AG09309 (cell line): ENCODE measurements at places on chromosomes 3 and 15.
A peak's percentile ranks its signal among the peaks of the same experiment; 100 is the strongest.

DNA sequence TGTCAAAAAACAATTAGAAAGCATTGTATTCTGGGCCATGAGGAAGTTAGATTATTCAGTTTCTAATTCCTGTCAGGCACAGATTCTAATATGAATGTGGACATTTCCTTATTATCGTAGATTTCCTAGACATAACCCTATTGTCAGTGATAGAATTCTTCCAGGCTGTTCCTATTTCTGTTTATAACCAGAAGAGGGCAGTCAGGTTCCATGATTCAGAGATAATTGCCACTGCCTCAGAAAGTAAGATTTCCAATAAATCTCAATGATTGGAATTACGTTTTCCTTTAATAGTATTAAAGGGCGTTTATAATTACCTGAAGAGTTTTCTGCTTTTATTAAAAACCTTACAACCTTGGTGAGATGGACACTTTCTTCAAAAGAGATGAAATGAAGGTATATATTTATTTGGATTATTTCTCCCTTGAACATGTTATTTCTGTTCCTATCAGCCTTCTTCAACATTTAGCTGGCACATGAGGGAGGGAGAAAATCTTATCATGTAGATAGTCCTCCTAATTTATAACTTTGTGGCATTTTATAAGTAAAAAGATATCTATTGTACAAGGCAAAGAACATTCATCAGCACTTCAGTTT lies 439.2 kb downstream of the MCTP2 start:
- DNase-seq, result peak; percentile 4

DNA sequence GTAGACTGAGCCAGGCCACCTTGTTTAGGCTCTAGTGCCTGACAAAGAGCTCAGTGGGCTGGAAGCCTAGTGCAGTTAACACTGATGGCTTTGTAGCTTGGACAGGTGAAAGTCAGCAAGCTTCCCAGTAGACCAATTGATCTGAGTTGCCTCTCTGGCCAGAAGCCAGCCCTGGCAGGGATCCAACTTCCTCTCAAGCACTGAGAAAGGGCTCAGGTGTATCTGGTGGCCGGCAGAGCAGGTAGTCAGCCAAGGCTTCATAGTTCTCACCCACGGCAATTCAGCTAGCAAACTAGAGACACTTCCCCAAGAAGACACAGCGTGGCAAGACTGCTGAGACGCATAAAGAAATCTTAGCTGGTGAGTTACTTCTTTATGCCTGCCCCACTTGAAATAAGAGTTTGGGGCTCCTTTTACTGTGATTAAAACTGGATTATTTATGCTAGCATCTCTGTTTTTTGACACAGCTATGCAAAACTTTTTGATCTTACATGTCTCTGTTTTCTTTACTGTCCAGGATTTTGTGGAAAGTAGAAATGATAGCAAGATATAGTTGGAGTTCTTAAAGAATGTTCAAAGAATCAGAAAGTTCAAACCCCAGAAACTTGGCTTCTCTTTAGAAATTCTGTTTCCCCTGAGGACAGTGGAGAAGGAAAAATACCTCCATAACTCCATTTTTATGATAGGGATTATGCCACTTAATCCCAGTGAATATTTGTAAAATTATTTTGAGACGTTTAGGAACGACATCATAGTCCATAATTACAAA lies 8.4 kb upstream of the CA12 start:
- DNase-seq, result no peak

DNA sequence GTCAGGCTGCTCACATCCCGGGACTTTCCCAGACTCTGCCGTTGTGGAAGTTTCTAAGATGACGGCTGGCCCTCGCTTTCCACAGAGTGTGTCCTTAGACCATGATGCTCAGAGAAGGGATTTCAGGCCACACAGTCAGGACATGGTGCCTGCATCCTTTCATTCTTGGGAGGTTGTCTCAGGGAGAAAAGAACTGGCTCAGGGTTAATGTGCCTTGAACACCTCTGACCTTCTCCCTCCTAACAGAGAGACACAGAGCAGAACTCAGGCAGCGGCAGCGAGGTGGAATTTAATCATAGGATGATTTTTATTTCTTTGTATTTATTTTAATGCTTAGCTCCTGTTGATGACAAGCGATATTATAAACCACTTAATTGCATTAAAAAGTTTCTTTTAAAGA lies 96.9 kb upstream of the ATP2B2 start:
- DNase-seq, result no peak

DNA sequence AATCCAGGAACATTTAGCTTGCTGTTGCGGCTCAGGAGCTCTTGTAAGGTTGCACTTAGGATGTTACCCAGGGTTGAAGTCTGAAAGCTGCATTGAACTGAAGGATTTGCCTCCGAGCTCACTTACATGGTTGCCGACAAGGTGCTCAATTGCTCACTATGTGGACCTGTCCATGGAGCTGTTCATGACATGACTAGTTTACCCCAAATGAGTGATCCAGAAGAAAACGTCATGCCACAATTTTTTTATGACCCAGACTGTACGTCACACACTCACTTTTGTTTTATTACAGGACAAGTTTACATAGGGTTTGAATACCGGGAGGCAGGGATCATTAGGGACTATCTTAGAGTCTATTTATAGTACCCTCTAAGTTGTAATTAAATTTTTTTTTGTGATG lies 21.0 kb upstream of the CLDN11 start:
- DNase-seq, result no peak

GRCh38 chr15:62582580-62582979 lies 417.5 kb upstream of the C2CD4B start:
- no peak for DNase-seq

- no peak for DNase-seq
Measured at GRCh38 chr3:128335621-128336296, 130.9 kb downstream of the DNAJB8 start.

DNA sequence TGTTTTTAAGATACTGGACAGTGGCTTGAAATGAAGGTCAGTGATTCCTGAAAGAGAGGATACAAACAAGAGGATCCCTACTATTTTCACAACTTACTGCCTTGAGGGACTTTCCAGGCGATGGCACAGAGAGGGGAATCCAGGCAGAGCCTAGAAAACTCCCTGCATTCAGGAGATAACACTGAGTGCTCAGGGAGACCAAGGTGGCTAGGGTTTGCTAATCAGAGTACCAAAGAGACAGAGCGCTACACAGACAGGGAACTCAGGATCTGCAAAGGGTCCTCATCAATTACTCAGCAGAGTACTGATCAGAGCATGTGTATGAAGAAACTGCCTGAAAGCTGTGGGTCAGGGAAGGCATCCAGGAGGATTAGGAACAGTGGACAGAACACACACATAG lies 11.7 kb upstream of the MRPS22 start:
- no peak for DNase-seq

GRCh38 chr3:58874248-58874741 lies 175.5 kb downstream of the CFAP20DC start:
- DNase-seq, result no peak

- peak; percentile 42 for DNase-seq
Measured at GRCh38 chr3:116770815-116771450, 61.4 kb downstream of the TUSC7 start.

DNA sequence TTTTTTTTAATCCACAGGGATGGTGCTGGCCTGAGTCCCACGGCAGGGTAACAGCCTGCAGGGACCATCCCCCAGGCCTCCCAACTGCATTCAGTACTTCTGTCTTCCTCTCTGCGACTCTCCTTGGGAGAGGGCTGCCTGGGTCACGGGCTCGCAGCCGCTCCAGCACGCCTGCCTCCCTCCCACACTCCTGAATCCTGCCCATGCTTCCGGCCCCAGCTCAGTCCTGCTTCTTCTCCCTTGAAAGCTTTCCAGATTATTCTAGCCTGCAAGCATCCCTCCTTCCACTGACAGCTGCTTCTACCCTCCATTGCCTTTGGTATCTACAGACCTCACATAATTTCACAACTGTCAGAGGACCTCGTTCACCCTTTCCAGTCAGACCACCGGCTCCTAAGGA lies 32.4 kb downstream of the MEGF11 start:
- DNase-seq, result no peak

DNA sequence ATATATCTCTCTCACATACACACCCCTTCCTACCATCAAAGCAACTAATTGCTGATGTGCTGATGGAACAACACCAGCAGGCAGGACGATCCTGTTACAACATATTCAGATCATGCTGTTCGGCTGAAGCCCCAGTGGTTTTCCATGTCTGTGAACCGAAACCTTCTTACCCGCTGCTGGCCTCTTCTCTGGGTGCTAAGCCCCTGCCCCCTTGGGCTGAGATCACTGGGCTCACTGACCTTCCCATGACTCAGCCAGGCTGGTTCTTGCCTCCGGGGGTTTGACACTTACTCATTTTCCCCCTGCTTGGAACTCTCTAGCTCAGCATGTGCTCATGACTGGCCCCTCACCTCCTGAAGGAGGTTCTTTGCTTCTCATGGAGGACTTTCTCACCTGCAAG lies 122.0 kb upstream of the RGMA start:
- DNase-seq, result no peak

DNA sequence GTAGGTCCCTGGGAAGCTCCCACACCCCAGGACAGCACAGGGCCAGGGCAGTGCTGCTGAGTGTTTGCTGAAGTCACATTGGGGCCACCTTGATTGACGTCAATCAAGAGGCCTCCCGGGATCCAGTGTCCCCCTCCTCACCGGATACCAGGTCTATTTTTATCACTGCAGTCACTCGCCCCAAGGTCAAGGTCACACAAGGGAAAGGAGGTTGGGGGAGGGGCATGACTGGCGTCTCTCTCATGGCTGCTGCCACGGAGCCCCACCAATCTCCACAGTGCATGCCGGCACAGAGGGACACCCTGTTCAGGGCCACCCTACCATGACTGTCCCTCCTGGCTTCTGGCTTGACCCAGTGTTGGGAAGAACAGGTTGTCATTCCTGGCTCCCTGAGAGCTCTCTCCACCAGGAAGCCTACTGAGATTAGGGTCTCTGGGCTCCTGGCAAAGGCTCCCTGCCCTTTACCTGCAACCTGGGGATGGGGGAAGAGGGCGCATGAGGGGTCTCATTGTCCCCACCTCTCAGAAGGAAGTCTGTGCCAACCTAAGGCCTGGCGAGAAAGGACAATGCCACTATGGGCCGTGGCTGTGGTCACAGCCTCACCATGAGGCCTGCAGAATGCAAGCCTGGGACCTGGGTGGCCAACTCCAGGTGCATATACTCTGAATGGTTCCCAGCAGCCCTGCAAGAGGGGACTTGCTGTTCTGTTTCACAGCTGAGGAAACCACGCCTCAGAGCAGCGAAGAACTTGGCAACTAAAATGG lies 1.5 kb downstream of the MYL3 start:
- no peak for DNase-seq

GRCh38 chr3:148146947-148147826 lies 550.5 kb upstream of the AGTR1 start:
- peak; percentile 55 for DNase-seq

DNA sequence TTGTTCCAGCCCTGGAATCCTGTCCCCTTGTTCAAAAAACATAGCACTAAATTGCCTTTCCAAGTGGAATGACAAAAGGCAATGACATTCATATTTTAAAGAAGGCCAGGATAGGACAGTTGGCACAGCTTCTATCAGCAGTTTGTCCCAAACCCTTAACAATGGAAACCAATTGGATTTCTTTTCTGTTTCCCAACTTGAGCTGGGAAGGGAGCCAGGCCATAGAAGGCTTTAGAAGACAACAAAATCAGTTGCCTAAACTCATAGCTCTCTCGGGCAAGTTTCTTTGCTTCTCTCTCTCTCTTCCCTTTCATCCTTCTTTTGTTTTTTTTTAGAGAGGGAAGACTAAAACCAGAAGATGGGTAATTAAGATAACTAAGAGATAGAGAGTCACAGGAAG lies 227.7 kb upstream of the TPRG1 start:
- DNase-seq, result no peak

GRCh38 chr3:24595796-24596195 lies 101.1 kb upstream of the THRB start:
- peak; percentile 11 for DNase-seq
